Stimulated activated naive CD8-positive, alpha-beta T cell treated with anti-CD3 and anti-CD28 coated beads, Interleukin-15, Interleukin-2, amounts not matched to agents 100 U/mL and 50 U/mL, for 24 hours (primary cell): ENCODE measurements at places on chromosomes 2 and 18.

- no peak for DNase-seq
These were observed 5.6 kb upstream of the SMAD7 start for GRCh38 chr18:48956356-48956755.

DNA sequence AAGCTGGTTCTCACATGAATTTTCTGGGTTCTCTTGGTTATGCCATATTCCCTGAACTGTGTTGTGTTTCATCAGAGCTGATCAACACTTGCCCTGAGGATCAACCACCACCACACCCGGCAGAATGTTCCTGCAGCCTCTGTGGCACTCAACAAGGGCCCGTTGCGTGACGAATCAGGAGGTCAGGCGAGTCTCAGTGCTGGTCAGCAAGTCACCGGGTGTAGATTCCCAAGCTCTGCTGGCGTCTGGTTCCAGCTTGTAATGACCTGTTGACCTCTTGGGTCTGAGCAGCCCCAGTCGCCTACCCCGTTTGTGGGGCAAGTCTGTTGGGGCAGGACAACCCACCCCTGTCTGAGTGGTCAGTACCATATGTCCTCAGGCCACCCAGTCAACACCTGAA, 46.0 kb downstream of the ADCY3 start:
- no peak for DNase-seq

- DNase-seq = no peak
These were observed 138.6 kb upstream of the ZC3H15 start for GRCh38 chr2:186347472-186347871.

- DNase-seq = no peak
These were observed 4.8 kb upstream of the EFHD1 start for GRCh38 chr2:232628466-232629128.

- DNase-seq = peak; percentile 92
These were observed 16.4 kb downstream of the PTPN18 start for GRCh38 chr2:130372055-130372832.

DNA sequence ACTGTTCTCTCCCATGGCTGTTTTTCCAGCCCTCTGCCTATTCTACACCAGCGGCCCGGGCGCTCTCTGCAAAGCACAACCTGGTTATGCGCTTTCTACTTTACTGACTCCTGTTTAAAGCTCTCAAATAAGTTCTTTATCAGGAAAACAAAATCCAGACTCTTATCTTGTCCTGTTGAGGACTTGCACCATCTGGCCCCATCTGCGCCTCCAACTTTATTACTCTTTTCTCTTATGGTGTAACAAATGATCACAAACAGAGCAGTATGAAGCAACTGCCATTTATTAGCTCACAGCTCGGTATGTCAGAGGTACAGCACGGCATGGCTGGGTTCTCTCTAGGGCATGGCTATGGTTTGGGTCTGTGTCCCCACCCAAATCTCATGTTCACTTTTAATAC, 236.5 kb upstream of the NT5C1B start:
- no peak for DNase-seq

DNA sequence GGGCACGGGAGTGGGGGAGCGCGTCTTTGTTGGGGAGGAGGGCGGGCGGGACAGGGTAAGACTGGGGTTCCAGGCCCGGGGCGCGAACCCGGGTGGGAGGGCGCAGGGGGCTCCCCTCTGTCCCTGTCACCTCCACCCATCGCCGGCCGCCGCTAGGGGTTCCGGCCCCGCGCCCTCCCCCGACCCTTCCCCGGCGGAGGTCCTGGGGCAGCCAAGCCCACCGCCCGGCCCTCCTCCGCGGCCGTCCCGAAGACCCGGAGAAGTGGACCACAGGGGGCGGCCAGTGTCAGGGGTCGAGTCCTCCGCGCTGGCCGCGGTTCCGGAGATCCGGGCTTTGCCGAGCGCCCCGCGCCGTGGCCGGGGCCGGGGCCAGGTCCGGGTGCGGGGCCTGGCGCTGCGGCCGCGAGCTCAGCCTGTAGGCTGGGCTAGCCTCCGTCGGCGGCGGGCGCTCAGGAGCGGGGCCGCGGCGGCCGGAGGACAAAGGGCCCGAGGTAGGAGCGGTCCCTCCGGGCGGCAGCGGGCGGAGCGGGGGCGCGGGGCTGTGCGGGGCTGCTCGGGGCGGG, 16.6 kb upstream of the E2F6 start:
- no peak for DNase-seq
